ENCODE measurements at places on chromosomes 12 and 14. TPM values are rescaled to one million over a fixed set of nuclear protein-coding genes. Genes with fewer than 3 reads are reported as not detected.

The PTPRO gene
- total RNA-seq = 1.3 TPM

The TAC3 gene
- not detected for total RNA-seq

The GALNT8 gene
- total RNA-seq = 2.7 TPM

The KRT83 gene
- not detected for total RNA-seq

The CLEC9A gene
- total RNA-seq = not detected

The LPCAT3 gene
- 54.7 TPM for total RNA-seq

The PZP gene
- 0.30 TPM for total RNA-seq

The REP15 gene
- total RNA-seq = 8.2 TPM

The CFAP73 gene
- total RNA-seq = not detected

The KERA gene
- total RNA-seq = not detected

The GNPNAT1 gene
- total RNA-seq = 5.2 TPM

The MYF6 gene
- not detected for total RNA-seq

The TAS2R8 gene
- not detected for total RNA-seq

The SCNN1A gene
- total RNA-seq = 0.46 TPM

The RASAL1 gene
- total RNA-seq = not detected

The MYL2 gene
- 17,347 TPM for total RNA-seq

DNA sequence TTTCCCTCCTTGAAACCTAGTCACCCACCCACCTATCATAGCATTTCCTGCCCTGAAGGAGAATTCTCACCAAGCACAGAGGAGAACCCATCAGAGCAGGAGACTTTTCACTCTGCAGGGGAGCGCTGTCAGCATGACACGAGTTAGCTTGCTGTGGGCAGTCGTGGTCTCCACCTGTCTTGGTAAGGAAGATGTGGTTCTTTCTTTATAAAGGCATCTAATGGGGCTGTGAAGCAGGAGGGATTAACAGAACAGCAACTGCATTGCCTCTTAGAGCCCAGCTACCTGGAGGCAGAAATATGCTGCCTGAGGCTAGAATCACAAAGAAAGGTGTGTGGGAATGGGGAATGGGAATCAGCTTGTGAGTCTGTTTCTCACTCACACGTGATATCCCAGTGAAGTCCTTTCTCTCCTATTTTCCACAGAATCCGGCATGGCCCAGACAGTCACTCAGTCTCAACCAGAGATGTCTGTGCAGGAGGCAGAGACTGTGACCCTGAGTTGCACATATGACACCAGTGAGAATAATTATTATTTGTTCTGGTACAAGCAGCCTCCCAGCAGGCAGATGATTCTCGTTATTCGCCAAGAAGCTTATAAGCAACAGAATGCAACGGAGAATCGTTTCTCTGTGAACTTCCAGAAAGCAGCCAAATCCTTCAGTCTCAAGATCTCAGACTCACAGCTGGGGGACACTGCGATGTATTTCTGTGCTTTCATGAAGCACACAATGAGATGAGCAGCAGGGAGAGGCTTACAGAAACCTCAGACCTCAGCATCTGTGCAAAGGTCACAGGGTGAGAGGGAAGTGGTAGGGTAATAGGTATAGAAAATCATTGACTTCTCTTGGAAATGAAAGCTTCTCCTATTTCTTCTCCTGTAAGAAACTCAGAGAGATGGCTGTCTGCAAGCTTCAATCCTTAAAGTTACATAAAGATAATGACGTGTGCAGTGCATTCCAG is 316.9 kb downstream of the DAD1 start:
- DNase-seq = no peak

DNA sequence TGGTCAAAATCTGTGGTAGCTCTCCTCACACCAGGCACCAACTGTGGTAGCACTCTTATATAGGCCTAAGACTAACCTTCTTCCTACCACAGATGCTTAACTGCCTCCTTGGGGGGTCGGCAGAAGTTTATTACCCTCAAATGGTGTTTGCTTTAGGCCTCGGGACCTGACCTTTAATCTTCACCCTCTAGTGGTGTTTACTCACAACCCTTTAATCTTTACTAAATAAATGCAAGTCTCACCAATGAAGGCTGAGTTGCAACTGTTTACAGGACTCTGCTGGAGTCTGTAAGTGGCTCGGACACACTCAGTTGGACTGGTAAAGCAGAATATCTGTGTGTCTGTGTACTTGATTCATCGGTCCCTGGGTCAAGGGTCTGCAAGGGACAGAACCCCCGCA is 29.4 kb downstream of the CCER1 start:
- no peak for DNase-seq

DNA sequence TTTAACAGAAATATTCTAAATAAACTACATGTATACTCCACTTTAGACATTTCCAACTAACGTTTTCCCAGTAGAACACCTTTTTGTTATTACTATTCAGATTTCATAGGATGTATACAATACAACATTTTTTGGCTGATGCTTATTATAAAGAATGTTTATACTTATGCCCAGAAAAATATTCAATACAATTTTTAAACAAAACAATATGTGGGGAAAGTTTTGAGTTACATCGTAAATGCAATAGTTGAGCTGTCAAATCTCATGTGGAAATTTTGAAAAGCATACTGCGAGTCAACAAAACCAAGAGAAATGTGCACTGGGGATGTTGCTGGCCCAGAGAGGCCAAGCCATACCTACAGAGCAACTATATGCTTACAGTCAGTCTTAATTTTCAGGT is 18.2 kb upstream of the MON2 start:
- no peak for DNase-seq

GRCh38 chr14:68638141-68638999 is 154.5 kb downstream of the ZFP36L1 start:
- no peak for DNase-seq

DNA sequence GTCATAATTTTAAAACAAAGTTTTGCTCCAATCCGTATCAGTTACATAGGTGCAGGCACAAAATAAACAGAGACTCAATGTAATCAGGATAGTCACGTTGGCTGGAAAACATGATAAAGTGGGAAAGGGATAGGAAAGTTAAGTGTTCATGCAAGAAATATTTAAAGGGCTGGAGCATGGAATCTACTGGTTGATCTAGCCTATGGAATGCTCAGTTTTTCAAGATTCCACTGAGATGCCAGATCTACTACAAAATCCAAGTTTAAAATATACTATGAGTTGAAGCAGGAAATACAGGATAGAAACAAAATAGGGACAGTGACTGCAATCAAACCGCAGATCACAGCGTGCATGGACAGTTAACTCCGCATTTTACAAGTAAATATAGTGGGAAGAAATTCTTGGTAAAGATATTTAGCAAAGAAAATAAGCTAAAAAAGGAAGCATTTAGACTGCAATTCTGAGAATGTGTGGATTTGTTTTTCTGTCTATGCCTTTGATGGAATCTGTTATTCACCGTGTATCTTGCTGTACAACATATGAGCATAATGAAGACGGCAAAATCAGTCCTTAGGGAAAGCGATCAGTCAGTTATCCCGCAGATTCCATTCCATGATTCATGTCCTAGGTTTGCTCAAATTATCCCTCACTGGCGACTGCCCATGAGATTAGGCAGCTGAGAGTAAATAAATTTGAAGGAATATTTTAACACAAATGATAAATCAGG is 1044.3 kb downstream of the FLRT2 start:
- DNase-seq = no peak

- no peak for DNase-seq
Observed at GRCh38 chr14:95293449-95293848, 26.3 kb downstream of the CLMN start.

DNA sequence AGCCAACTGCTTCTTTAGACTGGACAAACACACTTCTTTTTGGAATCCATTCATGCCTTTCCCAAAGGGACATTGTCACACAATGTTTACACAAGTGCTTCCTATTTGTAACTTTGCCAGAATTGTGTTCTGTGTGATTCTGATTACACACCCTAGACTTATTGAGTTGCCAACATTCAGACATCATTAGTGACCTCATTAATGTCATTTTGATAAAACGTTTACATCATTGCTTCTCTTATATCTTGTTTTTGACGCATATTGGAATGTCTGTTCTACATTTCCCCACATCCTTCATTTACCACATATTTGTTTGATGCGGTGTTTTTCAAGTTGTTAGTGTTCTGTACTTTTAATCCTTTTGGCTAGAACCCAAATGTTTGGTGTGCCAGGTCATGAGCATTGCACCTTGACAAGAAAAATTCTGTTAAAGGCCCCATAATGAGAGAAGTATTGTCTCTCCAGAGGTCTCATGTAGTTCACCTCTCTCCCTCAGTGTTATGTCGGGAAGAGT is 305.5 kb downstream of the AEBP2 start:
- DNase-seq = no peak

GRCh38 chr14:96100161-96101064 is 61.3 kb downstream of the C14orf132 start:
- no peak for DNase-seq

- no peak for DNase-seq
Observed at GRCh38 chr12:69821456-69822159, 3.4 kb upstream of the MYRFL start.

- DNase-seq = no peak
Observed at GRCh38 chr12:2570562-2570961, 224.2 kb upstream of the FKBP4 start.

DNA sequence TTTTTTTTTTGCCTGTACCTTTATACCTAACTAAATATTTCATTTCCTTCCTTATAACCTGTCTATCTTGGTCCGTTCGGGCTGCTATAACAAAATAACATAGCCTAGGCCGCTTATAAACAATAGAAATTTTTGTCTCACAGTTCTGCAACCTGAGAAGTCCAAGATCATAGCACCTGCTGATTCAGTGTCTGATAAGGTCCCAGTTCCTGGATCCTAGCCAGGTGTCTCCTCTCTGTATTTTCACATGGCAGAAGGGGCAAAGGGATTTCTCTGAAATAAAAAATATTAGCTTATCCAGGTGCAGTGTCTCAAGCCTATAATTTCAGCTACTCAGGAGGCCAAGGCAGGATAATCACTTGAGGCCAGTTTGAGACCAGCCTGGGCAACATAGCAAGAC is 1046.6 kb upstream of the USP15 start:
- DNase-seq = no peak

GRCh38 chr14:59583755-59584154 is 7.1 kb upstream of the CCDC175 start:
- DNase-seq = no peak

GRCh38 chr14:80212023-80212397 is 706 bp upstream of the DIO2 start:
- no peak for DNase-seq

GRCh38 chr14:60931218-60931617 is 49.7 kb downstream of the TRMT5 start:
- DNase-seq = no peak

GRCh38 chr12:94969424-94969823 is 34.1 kb downstream of the NDUFA12 start:
- no peak for DNase-seq

GRCh38 chr12:86663173-86663572 is 407.0 kb upstream of the MGAT4C start:
- DNase-seq = no peak

DNA sequence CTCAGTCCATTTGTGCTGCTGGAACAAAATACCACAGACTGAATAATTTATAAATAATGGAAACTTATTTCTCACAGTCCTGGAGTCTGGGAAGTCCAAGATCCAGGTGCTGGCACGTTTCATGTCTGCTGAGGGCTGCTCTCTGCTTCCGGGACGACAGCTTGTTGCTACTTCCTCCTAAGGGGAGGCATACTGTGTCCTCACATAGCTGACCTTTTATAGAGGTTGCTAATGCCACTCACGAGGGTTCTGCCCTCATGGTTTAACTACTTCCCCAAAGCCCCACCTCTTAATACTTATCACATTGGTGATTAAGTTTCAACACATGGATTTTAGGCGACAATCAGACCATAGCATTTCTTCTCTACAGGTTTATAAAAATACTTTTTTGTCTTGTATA is 411.1 kb downstream of the NRXN3 start:
- no peak for DNase-seq

- peak; percentile 91 for DNase-seq
Observed at GRCh38 chr14:93939304-93940229, 12.4 kb downstream of the FAM181A start.

GRCh38 chr14:63470962-63471793 is 72.0 kb downstream of the PPP2R5E start:
- no peak for DNase-seq

DNA sequence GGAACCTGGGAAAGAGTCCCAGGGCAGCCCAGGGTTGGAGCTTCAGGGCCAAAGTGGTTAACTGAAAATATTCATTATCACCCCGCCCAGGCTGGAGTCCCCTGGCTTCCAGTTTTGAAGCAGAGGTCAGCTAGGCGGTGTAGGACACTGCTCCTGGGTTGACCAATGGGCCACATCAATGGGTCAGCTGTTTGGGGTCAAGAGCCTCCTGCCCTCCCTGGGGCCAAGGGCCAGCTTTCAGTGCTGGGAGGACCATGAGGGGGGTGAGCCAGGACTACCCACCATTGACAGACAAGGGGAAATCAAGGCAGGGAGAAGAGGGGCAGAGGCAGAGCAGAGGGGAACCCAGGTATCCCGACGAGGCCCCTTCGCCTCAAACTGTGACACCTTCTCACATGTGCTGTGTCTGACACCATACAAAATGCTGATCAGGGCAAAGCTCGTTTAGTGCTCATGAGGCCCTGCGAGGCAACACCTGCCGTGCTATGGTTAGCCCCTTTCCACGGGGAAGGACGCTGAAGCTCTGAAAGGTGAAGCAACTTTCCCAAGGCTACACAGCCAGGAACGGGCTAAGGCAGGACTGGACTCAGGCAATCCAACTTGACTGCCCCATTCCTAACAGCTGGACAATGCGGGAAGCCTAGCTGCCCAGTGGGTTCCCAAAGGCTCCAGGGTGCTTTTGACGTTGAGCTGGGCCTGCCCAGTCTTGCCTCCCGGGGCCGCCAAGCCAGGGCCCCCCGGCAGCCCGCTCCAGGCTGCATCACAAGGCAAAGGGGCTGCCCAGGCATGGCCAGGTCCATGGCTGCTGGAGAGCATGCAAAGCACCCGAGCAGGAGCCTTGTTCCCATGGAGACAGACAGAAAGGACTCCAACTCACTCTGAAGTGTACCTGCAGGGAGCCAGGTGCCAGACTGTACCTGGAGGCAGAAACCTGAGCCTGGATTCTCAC is 2.0 kb downstream of the SYNE3 start:
- DNase-seq = no peak

DNA sequence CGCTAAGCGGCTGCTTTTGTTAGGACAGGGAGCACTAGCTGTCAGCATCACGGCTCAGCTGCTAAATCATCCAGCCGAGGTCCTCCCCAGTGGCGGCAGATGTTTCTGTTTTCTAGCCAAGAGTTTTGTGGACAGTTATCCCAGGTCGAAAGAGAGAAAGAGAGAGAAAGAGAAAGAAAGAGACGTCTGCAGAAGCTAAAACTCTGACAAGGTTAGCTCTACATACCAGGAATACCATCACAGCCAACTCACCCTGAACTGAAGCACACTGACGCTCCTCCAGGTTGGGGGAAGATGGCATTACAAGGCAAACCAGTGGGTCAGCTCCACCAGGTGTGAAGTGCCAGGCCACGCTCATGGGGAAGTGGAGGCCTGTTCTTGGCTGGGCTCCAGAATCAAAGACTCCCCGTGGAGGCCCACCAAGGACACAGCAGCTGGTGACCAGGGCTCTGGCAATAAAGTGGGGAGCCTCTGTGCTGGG is 64.9 kb upstream of the DICER1 start:
- DNase-seq = no peak
